ENCODE measurements at places on chromosomes 1 and 21.

GRCh38 chr1:9942399-9942938, 722 bp downstream of the LZIC start:
- DNase-seq, result peak; percentile 19

GRCh38 chr1:104468282-104468681, 718.6 kb downstream of the AMY1C start:
- no peak for DNase-seq

- no peak for DNase-seq
Measured at GRCh38 chr1:19483261-19483660, 2.1 kb downstream of the CAPZB start.

DNA sequence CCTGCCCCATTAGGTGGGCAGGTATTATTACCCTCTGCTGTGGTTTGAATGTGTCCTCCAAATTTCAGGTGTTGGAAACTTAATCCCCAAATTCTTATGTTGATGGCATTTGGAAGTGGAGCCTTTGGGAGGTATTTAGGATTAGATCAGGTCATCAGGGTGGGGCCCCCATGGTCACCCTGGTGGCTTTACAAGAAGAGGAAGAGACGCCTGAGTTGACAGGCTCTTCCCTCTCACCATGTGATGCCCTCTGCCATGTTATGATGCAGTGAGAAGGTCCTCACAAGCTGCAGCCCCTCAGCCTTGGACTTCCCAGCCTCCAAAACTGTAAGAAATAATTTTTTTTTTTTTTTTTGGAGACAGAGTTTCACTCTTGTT, 8.8 kb upstream of the THEMIS2 start:
- no peak for DNase-seq

GRCh38 chr1:159090286-159091179, 14.0 kb upstream of the AIM2 start:
- DNase-seq, result no peak

- no peak for DNase-seq
Measured at GRCh38 chr1:157542676-157543075, 9.6 kb downstream of the FCRL5 start.

DNA sequence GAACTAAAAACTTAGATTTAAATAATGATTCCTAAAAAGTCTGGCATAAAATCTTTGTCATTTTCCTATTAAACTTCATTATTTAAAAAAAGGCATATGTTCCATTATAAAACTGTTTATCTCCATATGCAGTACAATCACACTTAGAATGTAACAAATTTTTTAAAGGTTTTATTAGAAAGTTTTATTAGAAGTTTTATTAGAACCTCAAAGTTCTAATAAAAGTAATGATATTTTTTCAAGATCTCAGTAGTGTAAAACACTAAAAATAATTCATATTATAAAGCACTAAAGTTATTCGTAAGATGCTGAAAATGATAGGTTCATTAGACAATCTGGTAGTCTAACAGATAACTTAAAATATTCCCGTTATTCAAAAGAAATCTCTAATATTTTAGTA, 43.6 kb downstream of the ACBD6 start:
- no peak for DNase-seq

DNA sequence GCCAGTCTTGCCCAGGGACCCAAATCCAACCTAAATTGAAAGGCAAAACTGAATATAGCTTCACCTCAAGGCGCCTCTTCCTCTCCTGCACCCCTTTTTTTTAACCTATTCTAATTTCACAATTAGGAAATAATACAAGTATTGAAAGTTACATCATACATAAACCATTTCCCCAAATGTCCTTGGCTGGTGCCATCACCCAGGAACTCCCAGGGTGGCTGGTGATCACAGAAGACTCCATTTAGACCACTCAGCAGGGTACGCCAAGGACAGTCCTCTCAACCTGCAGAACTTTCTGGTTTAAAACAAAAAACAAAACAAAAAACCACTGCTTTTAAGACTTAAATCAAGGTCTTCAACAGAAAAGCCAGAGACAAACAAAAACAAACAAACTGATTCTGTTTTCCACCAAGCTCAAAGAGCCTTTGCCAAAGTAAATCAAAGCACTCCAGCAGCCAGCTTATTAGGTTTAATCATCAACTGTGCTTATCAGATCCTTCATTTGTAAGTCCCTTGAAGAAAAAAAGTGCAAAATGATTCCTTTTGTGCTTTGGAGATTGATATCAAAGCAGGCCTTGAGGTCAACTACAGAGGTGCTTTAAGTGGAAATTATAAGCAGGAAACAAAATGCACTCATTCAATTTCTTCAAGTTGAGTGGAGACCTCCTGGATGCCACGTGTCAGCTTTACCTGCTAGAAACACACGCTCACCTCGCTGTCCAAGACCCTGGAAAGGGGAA, 113.0 kb downstream of the ETS2 start:
- no peak for DNase-seq

GRCh38 chr1:66256629-66257572, 277.1 kb upstream of the SGIP1 start:
- DNase-seq, result no peak

DNA sequence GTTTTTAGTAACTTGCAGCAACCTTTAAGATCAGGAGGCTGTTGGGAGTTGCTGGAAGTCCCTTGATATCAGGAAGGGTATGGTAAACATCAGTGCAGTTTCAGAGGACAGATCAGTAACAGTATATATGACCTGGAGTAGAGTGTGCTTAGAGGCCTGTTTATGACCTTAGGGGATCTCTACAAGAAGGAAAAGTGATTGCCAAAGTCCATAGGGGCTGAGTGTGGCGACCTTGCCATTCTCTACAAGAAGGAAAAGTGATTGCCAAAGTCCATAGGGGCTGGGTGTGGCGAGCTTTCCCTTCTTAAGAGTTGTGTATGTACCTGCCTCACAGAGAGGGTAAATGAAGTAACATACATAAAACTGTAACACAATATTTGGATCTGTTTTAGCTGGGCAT, 28.5 kb upstream of the AXDND1 start:
- no peak for DNase-seq

GRCh38 chr1:201511941-201512539, 5.1 kb upstream of the CSRP1 start:
- DNase-seq, result no peak

DNA sequence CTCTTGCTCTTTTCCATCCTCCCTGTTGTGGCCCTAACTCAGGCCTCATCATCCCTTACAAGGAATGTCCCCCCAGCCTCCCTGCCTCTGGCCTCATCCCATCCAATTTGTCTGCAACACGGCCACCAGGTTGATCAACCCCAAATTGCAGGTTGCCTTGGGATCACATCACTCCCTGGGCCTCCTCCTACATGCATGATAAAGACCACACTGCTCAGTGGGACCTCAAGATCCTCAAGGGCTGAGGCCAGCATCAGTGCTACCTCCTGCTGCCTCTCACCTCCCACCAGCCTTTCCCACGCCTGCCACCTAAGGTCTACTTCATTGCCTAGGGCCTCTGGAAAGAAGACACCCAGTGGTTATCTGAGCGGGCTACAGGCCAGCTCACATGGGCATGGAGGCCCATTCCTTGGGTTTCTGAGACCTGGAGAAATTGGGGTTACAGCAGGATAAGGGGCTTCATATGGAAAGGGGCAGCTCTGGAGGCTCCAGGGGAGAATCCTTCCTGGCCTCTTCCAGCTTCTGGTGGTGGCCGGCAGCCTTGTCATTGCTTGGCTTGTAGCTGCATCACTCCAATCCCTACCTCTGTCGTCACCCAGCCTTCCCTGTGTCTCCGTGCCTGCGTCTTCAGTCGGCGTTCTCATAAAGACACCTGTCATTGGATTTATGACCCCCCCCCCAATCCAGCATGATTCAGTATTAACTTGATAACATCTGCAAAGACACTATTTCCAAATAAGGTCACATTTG, 60.5 kb downstream of the KLHDC7A start:
- no peak for DNase-seq

- no peak for DNase-seq
Measured at GRCh38 chr1:30748098-30748698, 9.4 kb downstream of the LAPTM5 start.

GRCh38 chr1:205735218-205735617, 14.8 kb downstream of the NUCKS1 start:
- no peak for DNase-seq

DNA sequence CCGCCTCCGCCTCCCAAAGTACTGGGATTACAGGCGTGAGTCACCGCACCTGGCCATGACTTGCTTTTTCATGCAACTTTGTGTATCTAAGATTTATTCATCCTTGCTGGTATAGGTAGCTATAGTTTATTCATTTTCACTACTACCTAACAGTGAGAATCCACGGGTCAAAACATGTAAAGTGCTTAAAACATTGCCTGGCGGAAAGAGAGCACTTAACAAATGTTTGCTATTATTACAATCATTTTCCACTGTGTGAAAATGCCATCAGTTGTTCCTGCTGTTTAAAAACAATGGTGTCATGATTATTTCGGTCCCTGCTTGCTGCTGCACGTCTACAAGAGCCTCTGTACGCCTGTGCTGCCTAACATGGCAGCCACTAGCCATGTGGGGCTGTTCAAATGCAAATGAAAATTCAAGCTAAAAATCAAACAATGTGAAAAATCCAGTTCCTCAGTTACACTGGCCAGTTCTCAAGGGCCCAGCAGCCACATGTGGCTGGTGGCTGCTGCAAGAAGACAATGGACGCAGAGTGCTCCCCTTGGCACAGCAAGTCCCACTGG, 65.1 kb downstream of the CLSTN1 start:
- no peak for DNase-seq

GRCh38 chr1:96820107-96820506, 98.5 kb downstream of the PTBP2 start:
- DNase-seq, result no peak

GRCh38 chr1:170734412-170735175, 70.7 kb downstream of the PRRX1 start:
- no peak for DNase-seq

DNA sequence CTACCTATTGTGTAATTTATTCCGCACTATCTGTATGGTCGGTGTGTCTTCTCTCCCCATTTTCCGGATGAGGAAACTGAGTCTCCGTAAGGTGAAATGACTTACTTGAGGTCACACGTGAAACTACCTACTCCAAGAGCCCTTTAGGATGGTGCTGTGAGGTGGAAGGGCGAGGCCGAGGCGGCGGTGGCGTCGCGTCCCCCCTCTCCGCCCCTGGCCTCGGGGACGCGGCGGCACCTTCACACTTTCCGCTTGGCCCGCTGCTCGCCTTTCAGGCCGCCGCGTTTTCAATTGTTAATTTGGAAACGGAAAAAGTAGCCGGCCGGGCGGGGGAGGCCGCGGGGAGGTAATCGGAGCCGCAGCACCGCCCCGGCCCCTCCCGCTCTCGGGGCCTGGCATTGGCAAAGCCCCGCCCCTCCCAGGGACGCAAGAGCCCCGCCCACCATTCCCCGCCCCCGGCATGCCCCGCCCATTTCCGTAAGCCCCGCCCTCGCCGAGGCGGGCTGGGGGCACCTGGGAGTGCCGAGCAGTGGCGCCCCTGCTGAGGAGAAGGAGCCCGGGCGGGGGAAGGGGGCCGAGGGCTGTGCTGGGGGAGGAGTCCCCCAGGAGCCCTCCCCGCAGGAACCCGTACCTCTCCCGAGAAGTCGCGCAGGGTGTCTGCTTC, 18.6 kb downstream of the KCNQ4 start:
- DNase-seq, result no peak
